ENCODE measurements at places on chromosomes 4 and X.

- no peak for DNase-seq
Measured at GRCh38 chr4:163613383-163613782, 118.9 kb downstream of the TMA16 start.

DNA sequence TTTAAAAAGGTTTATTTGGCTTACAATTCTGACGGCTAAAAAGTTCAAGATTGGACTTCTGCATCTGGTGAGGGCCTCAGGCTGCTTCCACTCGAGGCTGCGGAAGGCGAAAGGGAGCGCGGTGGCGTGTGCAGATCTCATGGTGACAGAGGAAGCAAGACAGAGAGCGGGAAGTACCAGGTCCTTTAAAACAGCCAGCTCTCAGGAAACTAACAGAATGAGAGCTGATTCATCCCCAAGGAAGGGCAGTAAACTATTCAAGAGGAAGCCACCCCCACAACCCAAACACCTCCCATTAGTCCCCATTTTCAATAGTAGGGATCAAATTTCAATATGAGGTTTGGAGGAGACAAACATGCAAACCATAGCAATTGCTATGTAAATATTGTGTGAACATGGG is 2144.2 kb upstream of the AGA start:
- DNase-seq, result no peak

- no peak for DNase-seq
Measured at GRCh38 chrX:107729558-107730297, 45.9 kb downstream of the TSC22D3 start.

GRCh38 chr4:139532947-139533346 is 23.1 kb downstream of the SETD7 start:
- no peak for DNase-seq

- no peak for DNase-seq
Measured at GRCh38 chr4:41590591-41590990, 52.6 kb downstream of the LIMCH1 start.

- DNase-seq, result no peak
Measured at GRCh38 chrX:100863326-100863864, 10.8 kb downstream of the NOX1 start.

GRCh38 chr4:72366601-72367000 is 202.4 kb downstream of the ADAMTS3 start:
- DNase-seq, result no peak

Measured in activated CD8-positive, alpha-beta memory T cell treated with anti-CD3 and anti-CD28 coated beads for 4 hours (primary cell).